GM23248 (cell line): ENCODE measurements at places on chromosomes 5 and 9. TPM values are rescaled to one million over a fixed set of nuclear protein-coding genes. Genes with fewer than 3 reads are reported as not detected.

The PTCH1 gene
- 1.4 and 3.8 TPM in 2 replicates for total RNA-seq

The HSD17B3 gene
- not detected in 2 replicates for total RNA-seq

The DIPK1B gene
- total RNA-seq: not detected in 2 replicates

The KCNN2 gene
- total RNA-seq: not detected in 2 replicates

The ARAP3 gene
- total RNA-seq: 2.2 and 3.9 TPM in 2 replicates

The SPATA31D1 gene
- not detected in 2 replicates for total RNA-seq

- DNase-seq: no peak
- H3K27me3 ChIP-seq: no peaks in the 10 kb centered on the region
- no peaks in the 10 kb centered on the region for H3K4me1 ChIP-seq
- no peaks in the 10 kb centered on the region for H3K36me3 ChIP-seq
These were observed 1094.9 kb upstream of the C9orf72 start for GRCh38 chr9:28668158-28668557.

GRCh38 chr5:66810848-66811261, 214.7 kb downstream of the MAST4 start:
- DNase-seq: no peak
- no peak overlapping the region for H3K4me3 ChIP-seq
- H3K4me1 ChIP-seq: peaks cover under 1% of the 10 kb centered on the region
- H3K36me3 ChIP-seq: no peaks in the 10 kb centered on the region
- no peak overlapping the region for H3K27ac ChIP-seq

GRCh38 chr9:2666569-2666968, 45.0 kb downstream of the VLDLR start:
- no peak overlapping the region for H3K27ac ChIP-seq
- H3K4me1 ChIP-seq: no peaks in the 10 kb centered on the region
- H3K4me3 ChIP-seq: no peak overlapping the region

GRCh38 chr9:76904661-76905457, 1.1 kb downstream of the PRUNE2 start:
- H3K4me3 ChIP-seq: peak overlapping the region; percentile 71
- H3K36me3 ChIP-seq: no peaks in the 10 kb centered on the region
- 0 out of 2 replicates have a peak, but pooled peaks cover 10% of the 10 kb centered on the region for H3K4me1 ChIP-seq
- H3K27ac ChIP-seq: no peak overlapping the region

DNA sequence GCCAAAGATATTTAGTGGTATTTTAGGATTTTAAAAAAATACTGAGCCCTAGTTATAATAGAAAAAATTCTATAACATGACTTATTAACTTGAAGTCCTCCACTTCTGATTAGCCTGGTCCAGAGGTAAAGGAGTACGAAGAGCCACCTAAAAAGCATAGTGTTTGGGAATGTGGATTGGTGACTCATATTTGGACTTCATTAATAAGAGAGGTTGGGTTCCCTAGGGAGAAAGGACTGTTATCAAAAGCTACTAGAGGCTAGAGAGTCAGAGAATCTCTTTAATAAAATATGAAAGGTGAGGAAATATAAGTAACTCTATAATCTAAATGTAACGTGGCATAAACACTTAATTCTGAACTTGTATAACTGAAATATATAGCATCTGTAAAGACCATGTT, 180.7 kb upstream of the TARS1 start:
- H3K4me3 ChIP-seq: no peak overlapping the region
- peak; percentile 70 for DNase-seq
- no peaks in the 10 kb centered on the region for H3K36me3 ChIP-seq
- peaks cover 44% of the 10 kb centered on the region for H3K4me1 ChIP-seq
